ENCODE measurements at places on chromosomes 13 and 19.

DNA sequence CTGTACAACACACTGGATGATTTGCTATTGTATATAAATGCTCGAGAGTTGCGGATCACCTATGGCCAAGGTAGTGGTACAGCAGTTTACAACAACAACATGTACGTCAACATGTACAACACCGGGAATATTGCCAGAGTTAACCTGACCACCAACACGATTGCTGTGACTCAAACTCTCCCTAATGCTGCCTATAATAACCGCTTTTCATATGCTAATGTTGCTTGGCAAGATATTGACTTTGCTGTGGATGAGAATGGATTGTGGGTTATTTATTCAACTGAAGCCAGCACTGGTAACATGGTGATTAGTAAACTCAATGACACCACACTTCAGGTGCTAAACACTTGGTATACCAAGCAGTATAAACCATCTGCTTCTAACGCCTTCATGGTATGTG, 21.5 kb downstream of the OLFM4 start:
- no peak for DNase-seq

- DNase-seq, result no peak
Measured at GRCh38 chr19:13051557-13052165, 51.0 kb downstream of the LYL1 start.

- no peak for DNase-seq
Measured at GRCh38 chr13:102277286-102277685, 124.6 kb downstream of the FGF14 start.

DNA sequence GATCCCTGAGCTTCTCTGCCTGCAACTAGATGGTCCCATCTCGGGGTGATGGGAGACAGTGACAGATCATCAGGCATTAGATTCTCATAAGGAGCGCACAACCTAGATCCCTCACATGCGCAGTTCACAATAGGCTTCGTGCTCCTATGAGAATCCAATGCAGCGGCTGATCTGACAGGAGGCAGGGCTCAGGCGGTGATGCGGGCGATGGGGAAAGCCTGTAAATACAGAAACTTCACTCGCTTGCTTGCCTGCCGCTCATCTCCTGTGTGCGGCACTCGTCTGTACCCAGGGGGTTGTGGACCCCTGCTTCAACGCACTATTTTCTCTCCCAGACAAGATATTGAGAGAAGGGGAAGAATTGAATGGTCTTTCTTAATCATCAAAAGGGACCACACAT, 473.9 kb downstream of the ZNF536 start:
- DNase-seq, result no peak

GRCh38 chr19:46495786-46496099, at the start of gene PNMA8B:
Gene PNMA8B, minus strand, starts transcription at chr19:46495867. Its CDS starts 402 bp downstream, at chr19:46495465.
- DNase-seq, result no peak

GRCh38 chr13:27359199-27359821, 65.1 kb upstream of the GTF3A start:
- peak; percentile 30 for DNase-seq

GRCh38 chr19:23554548-23554947, 132.5 kb downstream of the ZNF675 start:
- no peak for DNase-seq

All from activated CD8-positive, alpha-beta memory T cell treated with anti-CD3 and anti-CD28 coated beads for 4 hours (primary cell).